ENCODE measurements at places on chromosomes 1 and 21. TPM values are rescaled to one million over a fixed set of nuclear protein-coding genes. Genes with fewer than 3 reads are reported as not detected.

Gene INTS7
- 12.5 TPM for total RNA-seq

Gene FCGR3A
- total RNA-seq, result 0.66 TPM

Gene FCGR2B
- 0.22 TPM for total RNA-seq

Gene TAS1R1
- total RNA-seq, result 2.7 TPM

Gene ABCA4
- 0.66 TPM for total RNA-seq

Gene TAL1
- total RNA-seq, result 3.0 TPM

DNA sequence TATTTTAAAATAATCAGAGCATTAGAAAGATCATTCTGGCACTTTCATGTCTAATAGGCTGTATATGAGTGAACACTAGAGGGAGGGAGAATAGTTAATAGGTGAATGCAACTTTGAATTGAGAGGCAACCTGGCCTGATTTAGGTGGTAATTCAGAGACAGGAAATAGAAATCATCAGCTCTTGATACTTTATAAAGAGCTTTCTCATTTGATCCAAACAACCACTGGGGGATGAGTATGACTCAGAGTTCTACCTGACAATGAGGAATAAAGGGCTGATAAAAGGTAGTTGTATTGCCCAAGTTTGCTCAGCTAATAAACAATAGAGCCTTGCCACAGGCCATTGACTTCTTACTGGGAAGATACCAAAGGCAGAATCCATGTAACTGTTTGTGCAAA lies 5.2 kb upstream of the FAM89A start:
- no peak for DNase-seq

DNA sequence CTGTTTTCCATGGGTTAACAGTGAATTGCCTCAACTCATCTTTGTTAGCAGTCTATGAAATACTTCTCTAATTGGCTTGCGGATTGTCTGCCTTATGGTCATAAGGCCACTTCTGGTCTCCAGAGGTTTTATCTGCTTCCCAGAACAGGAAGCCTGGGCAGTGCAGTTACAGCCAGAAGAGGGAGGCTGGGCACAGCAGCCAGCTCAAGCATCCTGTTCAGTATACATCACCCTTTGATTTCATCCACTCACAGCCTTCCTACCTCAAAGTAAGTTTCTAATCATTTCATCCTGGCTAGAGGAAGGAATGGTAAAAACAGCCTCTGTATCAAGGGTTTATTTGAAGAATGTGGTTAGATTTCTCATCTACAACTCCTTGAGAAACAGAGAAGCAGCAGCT lies 311.5 kb upstream of the DEPDC1 start:
- peak; percentile 7 for DNase-seq

DNA sequence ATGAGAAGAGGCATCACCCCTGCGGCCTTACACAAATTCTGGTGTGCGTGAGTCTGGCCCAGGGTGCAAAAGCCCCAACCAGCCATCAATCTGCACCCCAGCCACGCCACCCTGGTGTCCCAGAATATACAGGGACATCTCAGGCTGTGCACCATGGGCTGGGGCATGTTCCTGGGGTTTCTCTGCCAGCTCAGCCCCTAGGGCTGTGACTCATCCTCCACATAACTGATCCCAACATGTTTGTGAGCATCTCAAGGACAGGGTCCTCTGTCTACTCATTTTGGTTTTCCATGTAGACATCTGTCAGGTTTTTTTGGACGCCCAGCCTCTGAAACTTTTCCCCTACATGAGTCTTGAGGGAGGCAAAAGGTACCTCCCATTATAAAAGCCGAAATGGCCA lies 511 bp downstream of the ZNF683 start:
- no peak for DNase-seq

DNA sequence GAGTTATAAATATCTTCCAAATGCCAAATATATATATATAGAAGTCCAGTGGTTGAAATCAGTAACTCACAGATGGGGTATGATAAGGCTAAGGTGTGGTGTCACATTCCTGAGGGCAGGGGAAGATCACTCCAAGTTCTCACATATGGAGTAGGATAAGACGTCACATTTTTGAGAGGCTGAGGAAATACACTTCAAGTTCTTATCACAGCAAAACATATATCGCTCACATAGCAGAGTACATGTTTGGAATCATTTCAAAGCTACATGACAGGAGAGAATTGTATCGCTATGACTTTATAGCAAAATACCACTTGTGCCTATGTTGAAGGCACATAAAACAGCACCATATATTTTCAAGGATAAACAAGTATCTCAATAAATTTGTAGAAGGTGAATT lies 55.1 kb downstream of the RBM11 start:
- no peak for DNase-seq

DNA sequence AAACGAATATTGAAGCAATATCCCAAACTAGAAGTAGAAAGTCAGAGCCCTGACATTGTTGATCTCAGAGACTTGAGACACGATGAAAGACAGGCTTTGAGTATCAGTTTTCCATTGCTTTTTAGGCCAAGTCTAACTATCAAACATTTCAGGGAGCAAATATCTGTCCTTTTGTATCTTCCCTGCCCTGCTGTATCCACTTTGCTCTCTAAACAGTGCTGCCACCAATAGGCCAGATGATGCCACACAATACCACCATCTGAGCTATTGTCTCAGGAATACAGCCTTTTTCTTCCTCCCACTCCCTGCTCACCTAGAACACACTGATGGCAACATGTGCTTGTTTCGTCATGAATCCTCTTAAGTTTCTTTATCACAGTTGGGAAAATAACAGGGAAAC lies 62.6 kb upstream of the SPAG17 start:
- no peak for DNase-seq

DNA sequence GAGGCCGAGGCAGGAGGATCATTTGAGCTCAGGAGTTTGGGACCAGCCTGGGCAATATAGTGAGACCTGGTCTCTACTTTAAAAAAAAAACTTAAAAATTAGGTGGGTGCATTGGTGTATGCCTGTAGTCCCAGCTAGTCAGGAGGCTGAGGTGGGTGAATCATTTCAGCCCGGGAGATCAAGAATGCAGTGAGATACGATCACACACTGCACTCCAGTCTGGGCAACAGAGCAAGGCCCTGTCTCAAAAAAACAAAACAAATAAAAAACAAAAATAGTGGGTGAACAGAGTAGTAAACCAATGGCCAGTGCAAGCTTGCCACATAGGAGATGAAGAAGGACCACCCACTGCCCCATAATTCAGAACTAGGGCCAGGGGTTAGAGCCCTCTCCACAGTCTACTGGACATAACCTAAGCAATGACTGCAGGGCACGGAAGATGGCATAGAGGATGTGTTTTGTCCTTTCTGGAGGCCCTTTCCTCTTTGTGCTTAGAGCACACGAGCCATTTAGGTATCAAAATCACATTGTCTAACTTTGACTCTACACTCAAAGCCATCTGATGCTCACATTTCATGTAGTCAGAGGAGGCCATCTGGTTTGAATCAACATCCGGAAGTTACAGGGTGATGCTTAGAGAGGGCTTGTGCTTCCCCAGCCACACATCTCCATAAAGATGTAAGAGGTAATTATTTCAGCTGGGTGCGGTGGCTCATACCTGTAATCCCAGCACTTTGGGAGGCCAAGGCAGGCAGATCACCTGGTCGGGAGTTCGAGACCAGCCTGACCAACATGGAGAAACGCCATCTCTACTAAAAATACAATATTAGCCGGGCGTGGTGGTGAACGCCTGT lies 12.6 kb downstream of the CD2 start:
- DNase-seq, result peak; percentile 62

GRCh38 chr1:75079538-75080290 lies 54.5 kb upstream of the LHX8 start:
- DNase-seq, result no peak
